ENCODE measurements at places on chromosomes 5 and 9.
A peak's percentile ranks its signal among the peaks of the same experiment; 100 is the strongest.

GRCh38 chr9:133821601-133822429 lies 83.7 kb upstream of the SARDH start:
- no peak for DNase-seq

GRCh38 chr5:151328734-151329133 lies 18.6 kb downstream of the SLC36A2 start:
- no peak for DNase-seq

GRCh38 chr5:124692950-124693349 lies 53.5 kb downstream of the ZNF608 start:
- DNase-seq = no peak

- no peak for DNase-seq
Observed at GRCh38 chr9:116298249-116298648, 144.7 kb downstream of the PAPPA start.

DNA sequence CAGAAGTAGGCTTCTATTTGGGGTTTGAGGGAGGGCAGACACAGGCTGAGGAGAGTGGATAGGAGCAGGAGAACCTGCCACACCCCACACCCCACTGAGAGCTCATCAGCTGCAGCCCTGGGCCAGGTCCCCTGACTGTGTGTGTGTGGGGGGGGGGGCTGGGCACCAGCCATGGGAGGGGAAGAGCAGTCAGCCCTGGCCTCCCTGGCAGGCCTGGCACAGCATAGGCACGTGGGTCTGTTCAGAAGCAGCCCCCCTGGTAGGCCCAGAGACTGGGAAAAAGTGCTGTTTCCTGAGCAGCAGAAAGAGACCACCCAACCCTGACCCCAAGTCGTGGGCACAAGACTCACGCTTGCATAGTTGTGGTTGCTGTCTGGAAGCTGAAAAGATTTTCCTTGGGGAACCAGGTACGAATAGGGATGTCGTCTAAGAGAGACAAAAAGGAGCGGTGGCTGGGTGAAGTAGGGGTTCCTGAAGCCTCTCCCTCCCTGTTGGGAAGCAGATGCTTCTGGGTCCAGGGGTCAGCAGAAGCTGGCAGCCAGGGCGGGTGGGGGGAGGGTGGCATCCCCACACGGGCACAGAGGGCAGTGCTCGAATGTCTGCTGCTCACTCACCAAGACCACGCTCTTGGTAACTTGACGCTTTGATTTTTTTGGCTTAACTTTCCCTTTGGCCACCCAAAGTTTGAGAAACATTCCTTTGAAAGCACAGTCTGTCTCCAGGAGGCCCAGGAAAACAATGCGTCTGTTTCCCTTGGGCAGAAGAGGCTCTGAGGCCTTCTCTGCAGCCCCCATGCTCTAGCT lies 2.9 kb downstream of the NSMF start:
- no peak for DNase-seq

- no peak for DNase-seq
Observed at GRCh38 chr5:83914199-83914598, 193.5 kb upstream of the HAPLN1 start.

DNA sequence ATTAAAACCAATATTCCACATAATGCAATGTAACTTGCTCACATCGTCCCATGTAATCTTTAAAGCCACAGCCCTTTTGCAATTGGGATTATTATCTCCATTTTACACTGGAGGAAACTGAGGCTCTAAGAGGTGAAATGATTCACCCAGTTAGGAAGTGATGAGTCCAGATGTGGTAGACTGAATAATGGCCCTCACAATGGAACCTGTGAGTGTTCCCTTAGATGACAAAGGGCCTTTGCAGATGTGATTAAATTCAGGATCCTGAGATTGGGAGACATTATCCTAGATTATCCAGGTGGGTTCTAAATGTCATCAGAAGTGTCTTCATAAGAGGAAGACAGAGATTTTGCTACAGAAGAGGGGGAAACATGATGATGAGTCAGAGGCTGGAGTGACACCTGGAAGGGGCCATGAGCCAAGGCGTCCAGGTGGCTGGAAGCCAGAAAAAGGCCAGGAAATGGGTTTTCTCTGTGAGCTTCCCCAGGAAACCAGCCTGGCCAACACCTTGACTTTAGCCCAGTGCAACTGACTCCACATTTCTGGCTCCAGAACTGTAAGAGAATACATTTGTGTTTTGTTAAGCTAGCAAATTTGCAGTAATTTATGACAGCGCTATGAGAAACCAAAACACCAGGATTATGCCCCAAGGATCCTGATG lies 139.1 kb downstream of the KCNIP1 start:
- no peak for DNase-seq

GRCh38 chr5:73369278-73369677 lies 79.3 kb downstream of the FOXD1 start:
- DNase-seq = no peak

- no peak for DNase-seq
Observed at GRCh38 chr9:103242025-103242424, 246.9 kb downstream of the CYLC2 start.

DNA sequence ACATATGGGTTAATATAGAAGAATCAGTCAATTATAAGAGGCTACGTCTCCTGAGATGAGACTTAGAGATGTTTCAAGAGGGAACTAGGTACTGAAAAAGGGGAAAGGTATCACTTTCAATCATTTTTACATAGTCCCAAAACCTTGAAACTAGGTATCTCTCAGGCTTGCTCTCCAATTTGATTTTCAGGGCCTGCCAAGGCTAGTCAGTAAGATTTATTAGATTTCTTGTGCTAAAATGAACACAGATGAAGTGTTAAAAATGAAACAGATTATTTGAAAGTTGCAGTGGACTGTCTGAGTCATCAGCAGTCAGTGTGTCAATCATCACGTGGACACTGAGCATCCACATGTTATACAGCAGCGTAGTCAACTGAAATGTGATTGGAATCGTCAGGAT lies 591.1 kb downstream of the DTWD2 start:
- no peak for DNase-seq

DNA sequence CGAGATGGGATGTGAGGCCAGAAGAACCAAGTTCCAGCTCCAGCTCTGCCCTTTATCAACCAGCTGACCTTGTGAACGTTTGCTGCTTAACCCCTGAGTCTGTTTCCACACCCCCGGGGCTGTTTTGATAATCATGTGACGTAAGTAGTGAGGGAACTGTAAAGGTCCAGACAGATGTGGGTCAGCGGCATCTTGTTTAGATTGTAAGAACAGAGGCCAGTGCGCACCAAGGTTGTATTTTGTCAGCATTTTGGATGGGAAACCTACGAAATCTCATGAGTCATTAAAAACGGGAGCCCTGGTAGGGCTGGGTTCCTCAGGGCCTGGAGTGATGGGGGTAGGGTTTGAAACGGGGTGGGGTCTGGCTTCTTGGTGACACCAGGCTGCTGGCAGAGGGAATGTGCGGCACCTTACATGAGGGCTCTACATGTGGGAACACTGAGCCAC lies 13.8 kb upstream of the COL15A1 start:
- no peak for DNase-seq

DNA sequence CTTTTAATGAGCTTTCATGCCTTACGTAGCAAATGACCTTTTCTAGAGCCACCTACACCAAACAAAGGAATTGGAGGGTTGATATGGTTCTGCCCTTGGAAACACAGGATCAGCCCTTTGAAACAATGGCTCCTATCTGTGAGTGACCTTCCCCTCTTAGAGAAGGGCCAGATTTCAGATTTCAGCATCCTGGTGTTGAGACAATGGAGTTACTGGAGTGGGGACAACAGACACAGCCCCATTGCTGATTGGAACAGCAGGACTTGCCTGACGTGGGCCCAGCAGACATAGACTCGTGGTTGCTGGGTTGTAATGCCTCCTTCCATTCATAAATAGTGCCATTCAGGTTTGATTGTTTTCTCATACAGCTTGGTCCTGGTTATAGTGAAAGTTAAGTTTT lies 96.0 kb downstream of the GALNT10 start:
- DNase-seq = no peak

GRCh38 chr5:2574155-2574554 lies 177.3 kb downstream of the IRX2 start:
- no peak for DNase-seq

GRCh38 chr9:123999661-124000060 lies 11.9 kb upstream of the LHX2 start:
- DNase-seq = no peak

GRCh38 chr5:156460471-156460870 lies 133.5 kb downstream of the SGCD start:
- no peak for DNase-seq

DNA sequence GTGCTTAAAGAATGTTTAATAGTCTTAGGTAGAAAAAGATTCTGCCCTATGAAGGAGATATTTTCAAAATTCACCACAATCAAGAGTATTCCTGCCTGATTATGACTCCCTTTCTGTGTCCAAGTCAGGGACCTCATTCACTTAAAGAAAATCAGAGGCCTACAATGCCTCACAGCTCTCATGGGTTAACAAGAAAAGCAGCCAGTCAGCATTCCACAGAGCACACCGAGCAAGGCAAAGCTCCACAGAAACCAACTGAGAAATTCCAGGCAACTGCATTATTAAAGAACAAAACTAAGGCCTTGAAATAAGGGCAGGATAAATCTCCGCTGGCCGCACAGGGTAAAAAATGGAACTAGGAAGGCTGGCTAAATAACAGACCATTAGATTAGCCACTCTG lies 161.1 kb downstream of the TARS1 start:
- DNase-seq = no peak

- peak; percentile 34 for DNase-seq
Observed at GRCh38 chr9:89701221-89701798, 96.5 kb downstream of the GADD45G start.

All from large intestine (tissue), 12 donors.